ENCODE measurements at places on chromosomes 3 and 15. TPM values are rescaled to one million over a fixed set of nuclear protein-coding genes. Genes with fewer than 3 reads are reported as not detected.

GRCh38 chr15:77183066-77183465 lies 112.2 kb upstream of the TSPAN3 start:
- no peak overlapping the region for H3K4me3 ChIP-seq
- no peaks in the 10 kb centered on the region for H3K27me3 ChIP-seq
- no peak for DNase-seq
- H3K4me1 ChIP-seq = no peaks in the 10 kb centered on the region

- no peak overlapping the region for H3K27ac ChIP-seq
- no peaks in the 10 kb centered on the region for H3K27me3 ChIP-seq
- H3K4me1 ChIP-seq = no peaks in the 10 kb centered on the region
- no peak for DNase-seq
- H3K4me3 ChIP-seq = no peak overlapping the region
These were observed 131.1 kb upstream of the PPP2R3A start for GRCh38 chr3:135834465-135834864.

DNA sequence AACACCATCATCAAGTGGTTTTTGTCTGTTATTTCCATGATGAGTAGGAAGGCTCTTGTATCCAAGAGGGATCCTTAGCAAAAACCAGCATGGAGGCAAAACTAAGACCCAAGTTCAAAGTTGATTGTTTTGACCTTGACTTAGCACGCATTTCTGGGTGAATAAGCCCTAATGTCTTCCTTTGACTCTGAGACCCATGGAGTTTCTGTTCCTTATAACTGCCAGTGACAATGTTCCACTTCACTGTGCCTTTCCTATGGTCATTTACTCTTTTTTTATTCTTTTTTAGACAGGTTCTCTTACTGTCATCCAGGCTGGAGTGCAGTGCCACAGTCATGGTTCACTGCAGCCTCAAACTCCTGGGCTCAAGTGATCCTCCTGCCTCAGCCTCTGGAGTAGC lies 118.2 kb upstream of the MRPL3 start:
- H3K27ac ChIP-seq = no peak overlapping the region
- DNase-seq = no peak
- no peak overlapping the region for H3K4me3 ChIP-seq
- H3K27me3 ChIP-seq = no peaks in the 10 kb centered on the region
- no peaks in the 10 kb centered on the region for H3K36me3 ChIP-seq
- H3K4me1 ChIP-seq = no peaks in the 10 kb centered on the region

Gene SHC4
- 0.44 TPM for total RNA-seq

Gene USP50
- total RNA-seq = not detected

Gene SEMA5B
- total RNA-seq = not detected

Gene P2RY13
- total RNA-seq = not detected

Gene POTEB2
- not detected for total RNA-seq

Gene PIK3CA
- total RNA-seq = 39.9 TPM

Gene TM6SF1
- not detected for total RNA-seq
